ENCODE measurements at places on chromosomes 13 and 19.

GRCh38 chr19:2455851-2456570, 748 bp downstream of the LMNB2 start:
- DNase-seq, result no peak

DNA sequence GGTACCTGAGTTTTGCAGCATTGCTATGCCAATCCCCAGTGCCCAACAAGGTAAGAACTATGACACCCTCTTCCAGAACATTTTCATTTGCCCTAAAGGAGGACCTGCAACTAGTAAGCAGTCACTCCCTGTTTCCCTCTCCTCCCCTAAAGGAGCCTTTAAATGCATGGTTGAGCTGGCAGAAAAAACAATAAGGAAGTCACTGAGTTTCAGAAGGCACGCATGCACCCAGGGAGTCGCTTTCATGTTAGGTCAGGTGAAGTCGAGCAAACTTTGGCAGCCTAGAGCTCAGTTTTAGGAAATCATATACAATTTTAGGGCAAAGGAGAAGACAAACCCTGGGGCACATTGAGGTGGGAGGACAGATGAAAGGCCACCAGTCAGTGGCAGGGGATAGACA, 11.8 kb downstream of the NLRP11 start:
- DNase-seq, result no peak

- no peak for DNase-seq
Measured at GRCh38 chr13:59475911-59476310, 687.8 kb downstream of the DIAPH3 start.

DNA sequence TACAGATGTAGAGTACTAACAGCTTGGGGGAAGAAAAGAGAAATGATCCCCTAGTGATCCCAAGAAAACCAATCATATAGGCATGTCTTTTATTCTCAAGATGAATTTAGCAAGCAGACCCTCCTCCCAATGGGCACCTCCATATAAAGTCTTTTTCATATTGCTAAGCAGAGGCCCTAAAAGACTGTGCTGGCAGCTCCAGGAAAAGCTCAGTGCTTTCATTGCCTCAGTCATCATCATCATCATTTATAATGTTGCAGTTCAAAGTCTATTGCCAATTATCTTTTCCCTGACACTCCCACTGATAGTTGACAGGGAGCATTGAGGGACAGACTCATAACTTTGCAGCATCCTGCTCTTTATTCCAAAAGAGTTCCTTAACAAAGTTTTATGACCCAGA, 13.0 kb downstream of the GPR183 start:
- DNase-seq, result no peak

- no peak for DNase-seq
Measured at GRCh38 chr19:42003506-42004294, 9.7 kb upstream of the ATP1A3 start.

- DNase-seq, result no peak
Measured at GRCh38 chr19:1224047-1224825, 13.6 kb downstream of the CBARP start.

DNA sequence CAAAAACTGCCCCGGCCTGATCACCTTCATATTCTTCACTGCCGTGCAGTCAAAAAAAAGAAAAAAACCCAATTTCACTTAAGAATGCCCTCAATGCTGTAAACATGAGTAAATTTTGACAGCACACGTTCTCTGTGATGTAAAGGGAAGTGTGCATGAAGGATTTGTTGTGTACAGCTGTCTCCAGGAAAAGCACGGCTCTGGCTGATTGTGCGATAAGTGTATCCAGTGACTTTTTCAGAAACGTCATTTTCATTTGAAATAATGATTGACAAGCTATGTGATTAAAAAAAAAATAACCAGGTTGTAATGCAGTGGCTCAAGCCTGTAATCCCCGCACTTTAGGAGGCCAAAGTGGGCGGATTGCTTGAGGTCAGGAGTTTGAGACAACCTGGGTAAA, 39.6 kb downstream of the ANKRD10 start:
- DNase-seq, result no peak

DNA sequence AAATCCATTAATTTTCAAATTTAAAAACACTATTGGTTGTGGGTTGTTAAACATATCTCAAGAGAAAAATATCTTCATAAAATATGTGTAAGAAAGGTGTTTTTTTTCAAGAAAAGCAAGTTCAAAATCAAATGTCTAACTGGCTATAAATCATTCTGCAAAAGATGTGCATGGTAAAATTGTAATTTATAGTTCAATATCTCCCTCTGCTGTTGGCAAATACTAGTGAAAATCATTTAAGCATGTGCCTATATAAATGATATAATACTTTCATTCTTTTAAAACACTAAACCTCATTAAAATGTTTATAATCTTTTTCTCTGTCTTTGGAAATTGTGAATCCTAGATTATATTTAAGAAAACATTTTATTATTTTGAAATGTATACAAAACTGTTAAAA, 17.2 kb upstream of the SLITRK6 start:
- no peak for DNase-seq

- no peak for DNase-seq
Measured at GRCh38 chr19:48665786-48666185, 7.0 kb downstream of the NTN5 start.

- no peak for DNase-seq
Measured at GRCh38 chr13:51451134-51451466, 1.7 kb downstream of the INTS6 start.

- no peak for DNase-seq
Measured at GRCh38 chr13:30791354-30792001, 56.1 kb downstream of the ALOX5AP start.

- no peak for DNase-seq
Measured at GRCh38 chr19:55352549-55353145, 1.9 kb downstream of the COX6B2 start.

- no peak for DNase-seq
Measured at GRCh38 chr13:67416047-67416925, 186.2 kb upstream of the PCDH9 start.

- no peak for DNase-seq
Measured at GRCh38 chr13:112881656-112882554, 87.1 kb upstream of the MCF2L start.

DNA sequence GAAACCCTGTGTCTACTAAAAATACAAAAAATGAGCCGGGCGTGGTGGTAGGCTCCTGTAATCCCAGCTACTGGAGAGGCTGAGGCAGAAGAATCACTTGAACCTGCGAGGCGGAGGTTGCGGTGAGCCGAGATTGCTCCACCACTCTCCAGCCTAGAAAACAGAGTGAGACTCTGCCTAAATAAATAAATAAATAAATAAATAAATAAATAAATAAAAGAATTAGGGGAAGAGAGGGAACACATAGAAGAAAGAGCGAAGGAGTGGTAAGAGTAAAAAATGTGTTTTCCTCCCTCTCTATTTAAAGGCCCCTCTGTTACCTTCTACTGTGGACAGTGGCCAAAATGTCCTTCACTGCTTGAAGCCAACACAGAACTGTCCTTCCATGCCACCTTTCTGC, 103.9 kb upstream of the SOX21 start:
- DNase-seq, result no peak

DNA sequence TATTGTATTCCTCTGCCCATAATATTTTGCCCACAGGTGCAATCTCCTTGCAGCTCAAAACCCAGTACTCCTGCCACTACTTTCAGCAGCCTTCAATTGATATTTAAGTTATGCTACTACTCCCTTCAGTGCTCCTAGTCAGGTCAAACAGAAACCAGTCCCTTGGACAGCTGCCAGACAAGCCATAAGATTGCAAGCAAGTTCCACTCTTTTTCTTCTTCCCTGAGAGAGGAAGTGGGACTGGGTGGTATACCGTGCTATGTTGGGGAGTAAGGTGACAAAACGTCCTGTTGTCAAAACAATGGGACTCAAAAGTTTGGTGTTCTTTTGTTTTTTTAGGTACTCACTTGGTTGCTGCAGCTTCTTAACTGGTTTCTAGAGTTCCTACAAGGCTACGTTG, 63.1 kb upstream of the FRY start:
- DNase-seq, result no peak

DNA sequence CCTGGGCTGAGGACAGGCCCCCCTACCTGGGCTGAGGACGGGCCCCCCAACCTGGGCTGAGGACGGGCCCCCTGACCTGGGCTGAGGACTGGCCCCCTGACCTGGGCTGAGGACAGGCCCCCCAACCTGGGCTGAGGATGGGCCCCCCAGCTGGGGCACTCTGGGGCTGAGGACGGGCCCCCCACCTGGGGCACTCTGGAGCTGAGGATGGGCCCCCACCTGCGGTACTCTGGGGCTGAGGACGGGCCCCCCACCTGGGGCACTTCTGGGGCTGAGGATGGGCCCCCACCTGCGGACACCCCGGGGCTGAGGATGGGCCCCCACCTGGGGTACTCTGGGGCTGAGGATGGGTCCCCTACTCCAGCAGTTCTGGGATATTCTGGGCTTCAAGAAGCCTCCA, 65.5 kb downstream of the RASA3 start:
- no peak for DNase-seq

GRCh38 chr13:44796597-44797490, 192.4 kb downstream of the NUFIP1 start:
- DNase-seq, result no peak

GRCh38 chr19:23254141-23254910, 4.1 kb upstream of the ZNF724 start:
- DNase-seq, result no peak

DNA sequence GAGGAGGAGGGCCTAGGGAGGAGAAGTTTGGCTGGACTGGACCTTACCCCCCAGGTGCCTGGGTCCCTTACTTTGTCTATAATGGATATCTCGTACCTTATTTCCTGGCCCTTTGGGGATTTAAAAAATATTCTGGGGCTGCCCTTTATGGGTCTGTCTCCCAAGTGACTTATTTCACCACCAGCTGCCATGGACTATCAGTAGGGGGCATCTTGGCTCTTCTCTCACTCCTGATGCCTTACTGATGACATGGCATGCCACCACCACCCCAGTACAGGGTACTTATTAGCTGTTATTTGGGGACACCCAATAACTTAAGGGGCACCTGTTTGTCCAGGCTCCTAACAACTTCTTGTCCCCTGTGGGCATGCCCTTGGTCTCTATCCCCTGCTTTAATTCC, 38.0 kb downstream of the NFIX start:
- no peak for DNase-seq

- no peak for DNase-seq
Measured at GRCh38 chr19:55643887-55644176, 383 bp downstream of the ZNF581 start.
